PC-3 (cell line): ENCODE measurements at places on chromosomes 1 and 21. TPM values are rescaled to one million over a fixed set of nuclear protein-coding genes. Genes with fewer than 3 reads are reported as not detected.

- no peak for DNase-seq
These were observed 105.2 kb downstream of the EDEM3 start for GRCh38 chr1:184649451-184649888.

ATP1A4 gene
- total RNA-seq, result 0.04 TPM in 1 of 2 replicates, not detected in the other

DNA sequence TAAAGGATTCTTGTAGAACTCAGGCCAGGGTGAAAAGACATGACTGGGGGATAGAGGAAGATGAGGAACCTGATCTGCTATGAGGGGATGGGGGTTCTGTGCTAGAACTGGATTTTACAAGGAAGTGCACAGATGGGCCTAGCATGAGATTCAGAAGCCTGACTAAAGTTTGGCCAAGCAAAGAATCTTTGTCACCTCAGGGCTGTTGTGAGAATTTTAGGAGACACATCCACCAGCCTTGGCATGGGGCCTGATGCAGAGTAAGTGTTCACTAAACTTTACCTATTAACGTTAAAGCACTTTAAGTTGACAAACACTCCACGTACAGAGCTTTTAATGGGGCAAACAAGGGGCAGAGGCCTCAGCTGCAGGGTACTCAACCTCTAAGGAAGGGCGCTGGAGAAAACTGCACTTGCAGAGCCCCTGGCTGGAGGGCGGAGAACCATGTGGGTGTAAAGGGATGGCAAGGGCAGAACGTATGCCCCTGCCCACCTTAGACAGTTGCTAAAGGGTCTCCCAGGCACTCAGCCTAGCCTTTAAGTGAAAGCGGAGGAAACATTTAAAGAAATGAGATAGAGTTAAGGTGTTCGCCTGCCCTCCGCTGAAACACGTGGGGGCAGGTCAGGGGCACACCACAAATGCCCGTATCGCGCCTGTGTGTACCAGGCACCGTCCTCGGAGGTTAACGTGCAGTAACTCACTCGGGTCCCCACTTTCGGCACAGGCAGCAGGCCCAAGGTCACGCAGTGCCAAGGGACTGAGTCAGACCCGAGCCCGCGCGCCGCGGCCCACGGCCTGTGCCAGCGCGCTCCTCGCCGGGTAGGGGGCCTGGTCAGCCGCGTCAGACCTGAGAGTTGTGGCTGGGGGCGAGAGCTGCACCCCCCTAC lies 990 bp upstream of the MRPS6 start:
- DNase-seq, result peak; percentile 27

DNA sequence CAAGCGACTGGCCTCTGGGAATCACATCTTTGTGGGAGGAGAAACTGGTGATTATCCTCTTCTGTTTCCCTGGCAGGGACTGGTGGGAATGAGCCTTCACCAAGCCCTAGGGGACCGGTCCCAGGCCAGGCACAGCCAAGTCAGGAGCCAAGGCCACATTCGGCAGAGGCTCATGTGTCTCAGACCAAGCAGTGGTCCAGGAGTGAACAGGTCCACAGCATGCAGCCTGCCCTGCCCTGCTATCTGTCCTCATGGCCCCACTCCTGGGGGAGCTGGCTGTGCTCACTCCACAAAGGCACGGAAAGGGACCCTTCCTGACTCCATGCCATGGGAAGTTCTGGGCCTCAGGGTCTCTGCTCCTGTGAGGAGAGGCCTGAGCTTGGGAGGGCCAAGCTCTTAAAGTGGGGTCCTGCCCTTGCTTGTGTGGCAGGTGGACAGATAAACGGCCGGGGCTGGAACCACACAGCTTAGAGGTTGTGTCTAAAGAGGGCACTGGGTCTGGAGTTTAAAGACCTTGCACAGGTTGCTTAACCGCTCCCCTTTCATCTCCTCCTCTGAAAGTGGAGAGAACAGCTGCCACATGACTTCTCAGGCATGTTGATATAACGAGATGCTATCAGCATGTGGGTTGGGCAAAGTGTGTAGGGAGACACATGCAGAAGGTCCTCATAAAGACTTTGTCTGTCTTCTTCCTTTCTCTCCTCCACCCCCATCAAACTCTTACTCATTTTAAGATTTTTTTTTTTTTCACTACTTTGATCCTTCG lies 57.5 kb downstream of the CASQ2 start:
- DNase-seq, result peak; percentile 64

DNA sequence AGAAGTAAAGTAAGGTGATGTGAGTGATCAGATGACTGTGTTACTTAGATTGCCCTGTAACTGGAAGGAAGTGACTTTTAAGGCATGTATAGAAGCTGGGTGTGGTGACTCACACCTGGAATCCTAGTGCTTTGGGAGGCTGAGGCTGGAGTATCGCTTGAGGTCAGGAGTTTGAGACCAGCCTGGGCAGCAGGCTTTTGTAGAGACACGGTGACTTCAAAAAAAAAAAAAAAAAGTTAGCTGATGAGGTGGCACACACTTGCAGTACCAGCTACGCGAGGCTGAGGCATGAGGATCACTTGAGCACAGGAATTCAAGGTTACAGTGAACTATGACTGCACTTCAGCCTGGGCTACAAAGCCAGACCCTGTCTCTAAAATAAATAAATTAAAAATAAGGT lies 2.3 kb upstream of the USP16 start:
- peak; percentile 25 for DNase-seq

MCM3AP gene
- total RNA-seq, result 105 and 140 TPM in 2 replicates

DNA sequence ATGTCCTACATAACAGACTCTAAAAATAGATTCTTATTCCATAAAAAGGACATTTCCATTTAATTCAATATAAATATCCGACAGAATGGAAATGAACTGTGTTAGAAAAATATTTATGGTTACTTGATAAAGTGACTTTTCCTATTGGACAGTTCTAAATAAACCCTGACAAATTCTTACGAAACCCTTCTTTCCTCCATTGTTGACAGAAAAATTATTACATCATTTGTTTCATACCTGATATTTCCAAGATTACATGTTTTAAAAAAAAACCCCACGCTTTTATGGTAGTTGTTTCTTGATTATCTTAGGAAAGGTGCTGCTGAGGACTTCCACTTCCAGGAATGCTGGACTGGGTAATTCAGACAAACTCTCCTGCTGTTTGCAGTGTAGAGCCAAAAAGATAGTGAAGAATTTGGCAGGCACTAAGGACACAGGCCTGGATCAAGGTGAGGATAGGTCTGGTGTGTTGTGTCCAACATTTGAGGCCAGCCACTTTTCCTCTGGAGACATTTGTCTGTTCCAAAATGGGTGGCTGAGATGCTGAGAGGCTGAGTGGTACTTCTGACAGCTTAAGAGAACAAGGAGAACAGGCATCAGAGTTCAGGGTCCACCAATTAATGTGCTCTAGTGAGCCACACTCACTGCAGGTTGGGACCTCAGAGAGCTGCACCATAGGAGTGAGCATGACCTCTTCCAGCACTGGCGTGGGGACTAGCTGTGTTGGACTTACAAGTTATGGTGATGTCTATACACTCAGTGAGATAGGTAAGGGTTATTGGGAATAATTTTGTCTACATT lies 7.0 kb upstream of the C1orf116 start:
- no peak for DNase-seq

GRCh38 chr1:236090741-236091147 lies 25.9 kb upstream of the NID1 start:
- peak; percentile 3 for DNase-seq
